ENCODE measurements at places on chromosomes 11 and 22. TPM values are rescaled to one million over a fixed set of nuclear protein-coding genes. Genes with fewer than 3 reads are reported as not detected.

The SCGB2A2 gene
- total RNA-seq = not detected

The LUZP2 gene
- total RNA-seq = not detected

The SCGB1D2 gene
- total RNA-seq = not detected

The C11orf16 gene
- total RNA-seq = not detected

The NTM gene
- total RNA-seq = not detected

The KRTAP5-1 gene
- not detected for total RNA-seq

The UBQLN3 gene
- total RNA-seq = not detected

The ARHGAP20 gene
- total RNA-seq = not detected

The FOSL1 gene
- total RNA-seq = 4.3 TPM

The CRYBB3 gene
- total RNA-seq = not detected

The APOL1 gene
- 28.6 TPM for total RNA-seq

The DCDC1 gene
- total RNA-seq = not detected

The ARHGAP32 gene
- 0.46 TPM for total RNA-seq

The ZBTB3 gene
- 7.4 TPM for total RNA-seq

The CFAP300 gene
- total RNA-seq = not detected

The INPP5J gene
- total RNA-seq = 2.6 TPM

The MGAT3 gene
- 38.5 TPM for total RNA-seq

The CHRM1 gene
- not detected for total RNA-seq

The BDNF gene
- 0.08 TPM for total RNA-seq

The CCDC15 gene
- total RNA-seq = 3.2 TPM

The IGF2 gene
- 0.35 TPM for total RNA-seq

The UBXN1 gene
- 122 TPM for total RNA-seq

The MUC5B gene
- total RNA-seq = 1.5 TPM

The ADAMTS8 gene
- total RNA-seq = not detected

The DEUP1 gene
- total RNA-seq = not detected

The CDC42BPG gene
- 0.36 TPM for total RNA-seq

The MUC6 gene
- 0.19 TPM for total RNA-seq

The TMPRSS4 gene
- total RNA-seq = not detected

The SPON1 gene
- 0.19 TPM for total RNA-seq

The MFRP gene
- not detected for total RNA-seq

All from GM12878 (cell line).